ENCODE measurements at places on chromosomes 4 and X. TPM values are rescaled to one million over a fixed set of nuclear protein-coding genes. Genes with fewer than 3 reads are reported as not detected.

Gene MTNR1A
- total RNA-seq = not detected

Gene GPRASP3
- total RNA-seq = 5.1 TPM

Gene NFXL1
- total RNA-seq = 10.8 TPM

Gene SPANXN2
- not detected for total RNA-seq

Gene CD40LG
- not detected for total RNA-seq

Gene NPY5R
- 1.4 TPM for total RNA-seq

Gene GPRASP2
- 8.4 TPM for total RNA-seq

Gene GLUD2
- total RNA-seq = 2.7 TPM

Gene PDZD4
- total RNA-seq = 6.3 TPM

Gene FAM236A
- not detected for total RNA-seq

GRCh38 chr4:185508181-185508580 lies 27.1 kb downstream of the PDLIM3 start:
- no peak overlapping the region for H3K4me3 ChIP-seq
- H3K4me1 ChIP-seq = peaks cover 4% of the 10 kb centered on the region
- no peak for DNase-seq
- H3K27me3 ChIP-seq = no peaks in the 10 kb centered on the region
- H3K36me3 ChIP-seq = no peaks in the 10 kb centered on the region

DNA sequence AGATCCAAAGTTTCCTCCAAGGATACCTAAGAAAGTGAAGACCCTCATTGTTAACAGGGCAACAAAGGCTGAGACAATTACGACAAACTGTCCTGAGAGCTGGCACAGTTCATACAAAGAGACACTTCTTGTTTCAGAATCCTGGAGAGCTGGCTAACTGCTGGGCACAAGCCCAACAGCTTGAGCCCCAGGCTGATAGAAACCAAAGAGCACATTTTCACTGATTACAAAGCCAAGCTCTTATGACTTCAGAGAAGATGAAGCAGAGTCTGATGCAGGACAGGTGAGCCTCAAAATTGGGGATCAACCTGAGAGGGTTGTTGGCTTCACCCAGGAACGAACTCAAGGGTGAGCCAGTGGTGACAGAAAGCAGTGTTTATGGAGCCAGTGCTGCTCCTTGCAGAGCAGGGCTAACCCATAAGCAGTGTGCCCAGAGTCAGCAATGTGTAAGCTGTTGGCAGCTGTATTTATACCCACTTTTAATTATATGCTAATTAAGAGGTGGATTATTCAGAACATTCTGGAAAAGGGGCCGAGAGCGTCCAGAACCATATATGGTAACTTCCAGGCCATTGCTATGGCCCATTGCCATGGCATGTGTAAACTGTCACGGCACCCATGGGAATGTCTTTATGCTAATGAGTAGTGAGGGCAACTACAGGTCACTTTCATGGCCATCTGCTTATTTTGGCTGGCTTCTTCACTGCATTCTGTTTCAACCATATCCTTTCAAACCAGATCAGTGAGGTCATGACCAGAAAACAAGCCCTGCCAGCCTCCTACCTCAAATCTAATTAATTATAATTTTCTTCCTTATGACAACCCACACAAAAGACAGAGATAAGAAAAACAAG lies 183.7 kb downstream of the EVC2 start:
- no peaks in the 10 kb centered on the region for H3K4me1 ChIP-seq
- no peak overlapping the region for H3K27ac ChIP-seq
- no peak for DNase-seq
- no peaks in the 10 kb centered on the region for H3K27me3 ChIP-seq
- no peak overlapping the region for H3K4me3 ChIP-seq

DNA sequence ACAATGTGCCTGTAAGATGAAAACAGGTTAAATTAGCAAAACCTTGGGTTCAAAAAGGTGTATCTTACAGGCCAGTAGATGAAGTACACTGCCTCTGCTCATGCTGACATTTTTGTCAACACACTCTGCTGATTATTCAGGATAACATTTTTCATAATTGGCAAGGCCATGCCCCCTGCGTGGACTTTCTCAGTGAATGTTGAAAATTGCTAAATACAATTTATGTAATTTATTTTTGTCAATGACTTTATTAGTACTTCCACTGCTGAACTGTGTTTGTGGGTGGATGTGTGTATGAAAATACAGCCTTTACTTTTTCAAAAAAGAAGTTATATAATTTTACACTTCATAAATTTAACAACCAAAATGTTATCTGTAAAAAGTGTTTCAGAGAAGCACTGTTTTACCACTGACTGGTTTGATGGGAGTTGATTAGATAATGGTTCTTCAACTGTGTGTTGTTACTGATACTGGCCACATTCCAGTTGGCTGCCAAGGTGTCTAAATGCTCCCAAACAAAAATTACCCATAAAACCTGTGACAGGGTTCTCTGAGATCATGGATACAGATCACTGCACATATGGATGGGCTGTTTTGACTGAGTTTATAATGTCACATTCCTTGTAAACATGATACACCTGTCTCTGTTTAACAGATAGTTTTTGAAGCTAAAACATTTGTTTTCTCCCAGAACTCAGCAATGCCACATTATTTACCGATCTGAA lies 151.9 kb upstream of the SLC7A11 start:
- no peak overlapping the region for H3K4me3 ChIP-seq
- no peaks in the 10 kb centered on the region for H3K4me1 ChIP-seq
- no peaks in the 10 kb centered on the region for H3K27me3 ChIP-seq
- H3K27ac ChIP-seq = no peak overlapping the region
- no peaks in the 10 kb centered on the region for H3K36me3 ChIP-seq

- no peaks in the 10 kb centered on the region for H3K4me1 ChIP-seq
- no peaks in the 10 kb centered on the region for H3K36me3 ChIP-seq
- H3K4me3 ChIP-seq = no peak overlapping the region
- no peak for DNase-seq
Observed at GRCh38 chr4:8080754-8081065, 77.9 kb downstream of the ABLIM2 start.

DNA sequence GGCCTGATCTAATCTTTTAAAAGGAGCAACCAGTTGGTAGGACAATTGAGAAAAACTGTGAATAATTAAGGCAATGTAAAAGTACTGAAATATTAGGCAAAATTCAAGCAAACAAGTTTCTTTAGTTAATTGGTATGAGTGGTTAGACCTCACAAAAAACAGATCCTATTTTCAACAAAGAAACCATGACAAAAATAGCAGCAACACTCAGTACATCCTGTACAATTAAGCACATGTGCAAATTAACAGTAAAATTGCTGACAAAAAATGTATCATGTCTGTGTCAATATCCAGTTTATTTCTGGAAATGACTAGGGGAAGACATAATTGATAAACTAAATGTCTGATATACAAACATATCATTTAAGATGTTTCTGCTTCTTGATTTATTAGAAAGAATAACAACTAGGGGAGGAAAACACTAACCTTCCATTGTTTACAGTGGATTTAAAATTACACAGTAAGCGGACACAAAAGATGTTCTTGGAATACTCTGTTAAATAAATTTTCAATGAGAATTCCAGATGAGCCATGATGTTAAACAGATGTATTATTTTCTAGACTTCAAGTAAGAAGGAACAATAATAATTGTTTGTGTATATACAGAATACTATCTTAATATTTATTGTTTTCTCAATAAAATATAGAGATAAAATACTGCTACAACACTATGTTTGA lies 638.9 kb downstream of the SPRY1 start:
- peaks cover 7% of the 10 kb centered on the region for H3K4me1 ChIP-seq
- no peaks in the 10 kb centered on the region for H3K27me3 ChIP-seq
- DNase-seq = no peak

DNA sequence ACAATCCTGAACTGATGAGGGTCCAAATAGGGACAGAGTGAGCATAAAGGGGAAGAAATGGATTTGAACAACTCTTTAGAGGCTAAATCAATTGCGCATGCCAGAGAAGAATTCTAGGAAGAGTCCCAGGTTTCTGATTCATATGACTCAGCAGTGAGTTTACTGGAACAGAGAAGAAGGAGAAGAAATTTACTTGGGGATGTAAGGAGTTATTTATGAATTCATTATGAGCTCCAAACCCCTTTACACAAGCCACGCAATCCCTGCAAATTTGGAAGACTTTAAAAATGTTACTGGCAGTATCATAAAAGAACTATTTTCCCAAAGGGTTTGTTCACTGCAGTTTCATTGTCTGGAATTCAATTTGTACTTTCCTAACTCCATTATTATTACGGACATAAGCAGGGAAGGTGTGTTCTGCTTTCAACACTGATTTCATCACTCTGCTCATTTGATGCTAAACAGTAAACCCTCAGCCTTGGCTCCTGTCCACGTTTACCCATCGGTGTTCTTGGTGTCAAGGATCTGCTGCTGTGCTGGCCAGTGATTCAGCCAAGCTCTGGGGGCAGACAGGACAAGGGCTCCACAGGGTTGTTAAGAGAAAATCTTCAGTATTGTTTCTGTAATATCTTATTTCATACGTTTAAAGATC lies 273.7 kb downstream of the HNRNPD start:
- no peak overlapping the region for H3K27ac ChIP-seq
- no peak overlapping the region for H3K4me3 ChIP-seq
- H3K27me3 ChIP-seq = no peaks in the 10 kb centered on the region
- H3K4me1 ChIP-seq = no peaks in the 10 kb centered on the region
- DNase-seq = no peak
- no peaks in the 10 kb centered on the region for H3K36me3 ChIP-seq

GRCh38 chrX:76147106-76147505 lies 25.8 kb upstream of the PBDC1 start:
- no peak overlapping the region for H3K4me3 ChIP-seq
- no peak for DNase-seq
- H3K27me3 ChIP-seq = no peaks in the 10 kb centered on the region
- H3K36me3 ChIP-seq = no peaks in the 10 kb centered on the region

- H3K4me1 ChIP-seq = peaks cover 27% of the 10 kb centered on the region
- H3K4me3 ChIP-seq = peak overlapping the region; percentile 58
- no peak overlapping the region for H3K27ac ChIP-seq
- DNase-seq = no peak
- H3K36me3 ChIP-seq = no peaks in the 10 kb centered on the region
Observed at GRCh38 chr4:163330916-163331628, 1.3 kb downstream of the NPY1R start.

GRCh38 chr4:164846566-164846965 lies 30.4 kb upstream of the APELA start:
- H3K4me3 ChIP-seq = no peak overlapping the region
- H3K27me3 ChIP-seq = no peaks in the 10 kb centered on the region
- H3K36me3 ChIP-seq = no peaks in the 10 kb centered on the region
- H3K27ac ChIP-seq = no peak overlapping the region
- no peak for DNase-seq

GRCh38 chr4:153518637-153519389 lies 52.7 kb downstream of the TMEM131L start:
- no peak for DNase-seq
- no peaks in the 10 kb centered on the region for H3K36me3 ChIP-seq
- H3K4me1 ChIP-seq = peaks cover 18% of the 10 kb centered on the region
- no peaks in the 10 kb centered on the region for H3K27me3 ChIP-seq
- no peak overlapping the region for H3K4me3 ChIP-seq
- no peak overlapping the region for H3K27ac ChIP-seq

- no peaks in the 10 kb centered on the region for H3K36me3 ChIP-seq
- no peaks in the 10 kb centered on the region for H3K27me3 ChIP-seq
- H3K4me1 ChIP-seq = no peaks in the 10 kb centered on the region
- H3K4me3 ChIP-seq = no peak overlapping the region
- DNase-seq = no peak
- H3K27ac ChIP-seq = no peak overlapping the region
Observed at GRCh38 chr4:95742872-95743271, 97.0 kb upstream of the PDHA2 start.

DNA sequence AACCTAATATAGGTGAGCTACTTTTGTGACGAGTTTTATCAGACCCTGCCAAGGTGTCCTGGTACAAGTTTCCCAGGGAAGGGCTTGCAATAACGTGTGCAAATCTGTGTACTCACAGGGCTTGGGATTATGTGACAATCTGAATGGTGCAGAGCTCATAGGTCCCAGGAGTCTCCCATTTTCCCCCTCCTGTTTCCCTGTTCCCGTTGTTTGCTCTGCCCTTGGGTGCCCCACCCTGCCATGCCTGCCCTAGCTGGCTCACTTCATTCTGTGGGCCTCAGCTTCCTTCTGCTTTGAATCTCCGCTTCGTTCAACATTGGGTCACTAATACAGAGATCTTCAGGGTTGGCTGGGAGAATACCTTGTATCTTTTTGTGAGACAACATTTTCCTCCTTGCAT lies 90.3 kb upstream of the HPF1 start:
- no peak overlapping the region for H3K4me3 ChIP-seq
- no peaks in the 10 kb centered on the region for H3K27me3 ChIP-seq
- H3K27ac ChIP-seq = no peak overlapping the region
- no peak for DNase-seq
- H3K4me1 ChIP-seq = peaks cover 20% of the 10 kb centered on the region
- no peaks in the 10 kb centered on the region for H3K36me3 ChIP-seq

GRCh38 chr4:153585026-153585425 lies 99.1 kb upstream of the TLR2 start:
- DNase-seq = no peak
- H3K36me3 ChIP-seq = peaks cover 33% of the 10 kb centered on the region
- no peak overlapping the region for H3K4me3 ChIP-seq
- no peaks in the 10 kb centered on the region for H3K4me1 ChIP-seq
- H3K27me3 ChIP-seq = no peaks in the 10 kb centered on the region

GRCh38 chr4:70057651-70058050 lies 7.4 kb downstream of the HTN1 start:
- no peaks in the 10 kb centered on the region for H3K36me3 ChIP-seq
- no peak for DNase-seq
- no peaks in the 10 kb centered on the region for H3K27me3 ChIP-seq
- H3K4me3 ChIP-seq = no peak overlapping the region
- H3K4me1 ChIP-seq = no peaks in the 10 kb centered on the region

DNA sequence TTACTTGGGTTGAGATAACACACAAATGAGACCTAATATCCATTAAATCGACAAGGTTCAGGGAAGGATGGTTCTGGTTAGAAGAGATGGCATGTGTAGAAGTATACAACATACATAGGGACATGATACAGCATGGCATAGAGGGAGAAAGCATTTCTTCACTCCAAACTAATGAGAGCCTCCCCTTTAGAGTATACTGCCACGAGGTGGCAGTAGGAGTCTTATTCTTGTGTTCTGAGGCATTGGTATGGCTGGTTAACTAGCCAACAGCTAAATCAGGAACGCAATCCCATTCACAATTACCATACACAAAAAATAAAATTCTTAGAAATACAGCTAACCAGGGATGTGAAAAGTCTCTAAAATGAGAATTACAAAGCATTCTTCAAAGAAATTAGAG lies 29.1 kb upstream of the TRO start:
- no peaks in the 10 kb centered on the region for H3K36me3 ChIP-seq
- no peak overlapping the region for H3K4me3 ChIP-seq
- no peak overlapping the region for H3K27ac ChIP-seq
- H3K4me1 ChIP-seq = no peaks in the 10 kb centered on the region
- no peak for DNase-seq
- no peaks in the 10 kb centered on the region for H3K27me3 ChIP-seq

- no peak overlapping the region for H3K4me3 ChIP-seq
- H3K4me1 ChIP-seq = peaks cover 11% of the 10 kb centered on the region
- no peaks in the 10 kb centered on the region for H3K36me3 ChIP-seq
Observed at GRCh38 chr4:185637163-185637875, 102.0 kb upstream of the PDLIM3 start.

DNA sequence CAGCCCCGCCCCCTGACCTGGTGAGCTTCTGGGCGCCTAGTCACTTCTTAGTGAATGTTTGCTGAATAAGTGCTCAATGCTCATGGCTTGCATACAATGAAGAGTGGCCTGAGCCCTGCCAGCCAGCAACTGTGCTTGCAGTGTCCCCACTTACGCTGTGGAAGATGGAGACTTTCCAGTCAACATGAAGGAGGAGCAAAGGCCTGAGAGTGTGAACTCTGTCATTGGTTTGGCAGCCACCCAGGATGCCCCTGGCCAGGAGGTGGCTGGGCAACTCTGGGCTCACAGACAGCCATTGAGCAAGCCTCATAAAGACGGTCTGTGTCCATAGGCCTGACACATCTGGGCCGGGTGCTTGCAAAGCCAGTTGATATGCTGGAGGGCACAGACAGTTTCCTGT lies 72.1 kb upstream of the MAMLD1 start:
- no peak for DNase-seq
- no peaks in the 10 kb centered on the region for H3K27me3 ChIP-seq
- no peak overlapping the region for H3K4me3 ChIP-seq
- no peaks in the 10 kb centered on the region for H3K36me3 ChIP-seq
